ENCODE measurements at places on chromosomes 5 and 9.

DNA sequence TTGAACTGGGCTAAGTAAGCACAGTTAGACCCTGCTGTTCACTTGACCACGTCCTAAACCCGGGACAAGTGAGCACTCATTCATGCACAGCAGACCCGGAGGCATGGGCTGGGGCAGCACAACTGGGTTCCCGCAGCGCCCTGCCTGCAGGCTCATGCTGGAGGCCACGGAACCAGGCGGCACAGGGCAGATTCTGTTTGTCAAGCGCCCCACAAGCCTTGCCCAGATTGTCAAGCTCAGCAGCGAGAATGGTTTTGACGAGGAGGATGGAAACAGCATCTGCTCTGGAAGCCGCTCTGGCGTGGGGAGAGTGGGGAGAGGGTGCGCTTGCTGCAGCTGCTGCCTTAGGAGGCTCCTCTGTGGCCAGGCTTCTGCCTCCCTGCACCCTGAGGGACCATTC, 32.7 kb downstream of the PRRT1B start:
- no peak for DNase-seq

GRCh38 chr5:66570201-66570600, 26.0 kb upstream of the MAST4 start:
- no peak for DNase-seq

DNA sequence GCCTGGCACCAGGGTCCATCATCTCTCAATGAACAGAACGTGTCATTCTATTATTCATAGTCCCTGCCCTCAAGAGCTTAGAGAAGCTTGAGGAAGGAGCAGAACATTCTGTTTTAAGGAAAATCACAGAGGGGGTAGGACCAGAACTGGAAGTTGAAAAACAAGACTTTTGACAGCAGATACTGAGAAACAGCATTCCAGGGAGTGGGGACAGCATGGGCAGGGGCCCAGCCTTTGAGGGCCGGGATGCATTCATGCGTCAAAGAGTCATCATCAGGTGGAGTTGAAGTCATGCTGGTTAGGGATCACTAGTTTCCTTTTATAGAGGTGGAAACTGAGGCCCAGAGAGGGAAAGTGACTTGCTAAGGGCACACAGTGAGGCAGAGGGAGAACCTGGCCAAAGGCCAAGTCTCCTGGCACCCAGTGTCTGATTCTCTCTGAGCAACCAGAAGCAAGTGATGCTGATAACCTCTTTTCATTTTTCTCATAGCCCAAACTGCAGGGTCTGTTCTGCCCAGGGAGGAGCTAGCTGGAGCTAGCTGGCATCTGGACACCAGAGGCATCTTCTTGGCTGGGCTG, 41.5 kb upstream of the STXBP1 start:
- no peak for DNase-seq

DNA sequence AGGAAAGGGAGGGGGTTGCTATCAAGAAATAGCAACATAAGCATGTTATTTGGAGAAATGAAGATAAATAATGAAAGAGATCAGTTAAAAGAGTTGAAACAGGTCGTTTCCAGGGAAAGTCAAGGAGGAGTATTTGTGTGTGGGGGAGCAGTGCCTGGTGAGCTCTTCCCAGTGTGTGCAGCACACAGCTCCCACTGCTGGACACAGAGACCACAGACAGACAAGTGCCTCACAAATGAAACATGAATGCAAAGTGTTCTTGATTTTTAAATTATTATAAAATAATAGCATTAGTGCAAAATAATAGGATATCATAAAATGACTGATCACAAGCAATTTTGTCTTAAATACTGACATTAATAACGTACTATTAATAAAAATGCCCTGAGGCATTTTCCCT, 40.8 kb downstream of the LIFR start:
- DNase-seq: no peak

DNA sequence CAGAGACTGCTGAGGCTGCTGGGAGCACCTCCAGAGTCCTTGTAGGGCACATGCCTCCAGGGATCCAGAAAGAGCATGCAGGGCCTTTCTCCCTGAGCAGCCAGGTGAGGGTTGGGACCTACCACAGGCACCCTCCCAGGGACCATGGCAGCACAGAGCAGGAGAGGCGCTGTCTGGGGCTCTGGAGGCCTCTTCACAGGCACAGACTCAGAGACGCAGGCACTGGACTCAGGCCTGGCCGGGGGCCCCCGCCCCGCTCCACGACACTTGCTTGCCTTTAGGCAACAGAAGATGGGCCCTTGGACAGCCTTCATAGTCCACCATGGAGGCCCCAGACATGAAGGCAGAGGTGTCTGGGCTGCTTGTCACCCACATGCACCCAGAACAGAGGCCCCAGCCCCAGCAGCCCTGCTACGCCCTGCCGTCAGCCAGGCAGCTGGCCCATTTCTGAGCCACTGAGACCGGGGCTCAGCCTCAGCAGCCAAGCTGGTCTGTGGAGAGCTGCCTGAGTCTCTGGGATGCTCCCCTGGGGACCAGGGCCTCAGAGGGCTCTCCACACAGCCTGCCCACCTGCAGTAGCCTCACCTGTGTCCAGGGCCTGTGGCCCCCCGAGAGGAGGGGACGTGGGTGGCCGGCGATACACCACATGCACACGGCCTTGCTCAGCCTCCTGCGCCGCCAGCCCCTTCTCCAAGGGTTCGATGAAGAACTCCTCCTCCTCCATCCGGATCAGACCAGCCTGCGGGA, 72.8 kb downstream of the ADAMTS2 start:
- DNase-seq: no peak

DNA sequence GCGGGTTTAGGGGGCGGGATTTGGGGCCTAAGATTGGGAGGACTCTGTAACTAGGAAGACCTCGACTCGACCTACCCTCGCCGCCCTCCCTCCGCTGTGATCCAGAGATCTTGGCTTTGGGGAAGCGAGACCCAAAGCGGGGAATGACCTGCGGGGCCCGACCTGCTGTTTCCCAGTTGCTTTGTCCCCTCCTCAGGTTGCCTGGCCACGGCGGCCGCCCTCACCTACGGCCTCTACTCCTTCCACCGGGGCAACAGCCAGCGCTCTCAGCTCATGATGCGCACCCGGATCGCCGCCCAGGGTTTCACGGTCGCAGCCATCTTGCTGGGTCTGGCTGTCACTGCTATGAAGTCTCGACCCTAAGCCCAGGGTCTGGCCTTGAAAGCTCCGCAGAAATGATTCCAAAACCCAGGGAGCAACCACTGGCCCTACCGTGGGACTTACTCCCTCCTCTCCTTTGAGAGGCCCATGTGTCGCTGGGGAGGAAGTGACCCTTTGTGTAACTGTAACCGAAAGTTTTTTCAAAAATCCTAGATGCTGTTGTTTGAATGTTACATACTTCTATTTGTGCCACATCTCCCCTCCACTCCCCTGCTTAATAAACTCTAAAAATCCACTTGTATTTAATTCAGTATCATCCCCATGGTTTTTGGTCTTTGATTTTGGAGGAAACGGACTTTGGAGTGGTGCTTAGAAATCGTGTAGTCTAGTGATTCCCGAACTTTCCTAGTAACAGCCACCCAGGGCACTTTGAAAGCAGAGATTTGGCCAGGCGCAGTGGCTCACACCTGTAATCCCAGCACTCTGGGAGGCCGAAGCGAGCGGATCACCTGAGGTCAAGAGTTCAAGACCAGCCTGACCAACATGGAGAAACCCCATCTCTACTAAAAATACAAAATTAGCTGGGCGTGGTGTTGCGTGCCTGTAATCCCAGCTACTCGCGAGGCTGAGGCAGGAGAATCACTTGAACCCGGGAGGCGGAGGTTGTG, 878 bp downstream of the HIGD2A start:
- DNase-seq: no peak

GRCh38 chr9:77469515-77470231, 178.4 kb downstream of the GNA14 start:
- DNase-seq: no peak
